ENCODE measurements at places on chromosomes 16 and 17.

DNA sequence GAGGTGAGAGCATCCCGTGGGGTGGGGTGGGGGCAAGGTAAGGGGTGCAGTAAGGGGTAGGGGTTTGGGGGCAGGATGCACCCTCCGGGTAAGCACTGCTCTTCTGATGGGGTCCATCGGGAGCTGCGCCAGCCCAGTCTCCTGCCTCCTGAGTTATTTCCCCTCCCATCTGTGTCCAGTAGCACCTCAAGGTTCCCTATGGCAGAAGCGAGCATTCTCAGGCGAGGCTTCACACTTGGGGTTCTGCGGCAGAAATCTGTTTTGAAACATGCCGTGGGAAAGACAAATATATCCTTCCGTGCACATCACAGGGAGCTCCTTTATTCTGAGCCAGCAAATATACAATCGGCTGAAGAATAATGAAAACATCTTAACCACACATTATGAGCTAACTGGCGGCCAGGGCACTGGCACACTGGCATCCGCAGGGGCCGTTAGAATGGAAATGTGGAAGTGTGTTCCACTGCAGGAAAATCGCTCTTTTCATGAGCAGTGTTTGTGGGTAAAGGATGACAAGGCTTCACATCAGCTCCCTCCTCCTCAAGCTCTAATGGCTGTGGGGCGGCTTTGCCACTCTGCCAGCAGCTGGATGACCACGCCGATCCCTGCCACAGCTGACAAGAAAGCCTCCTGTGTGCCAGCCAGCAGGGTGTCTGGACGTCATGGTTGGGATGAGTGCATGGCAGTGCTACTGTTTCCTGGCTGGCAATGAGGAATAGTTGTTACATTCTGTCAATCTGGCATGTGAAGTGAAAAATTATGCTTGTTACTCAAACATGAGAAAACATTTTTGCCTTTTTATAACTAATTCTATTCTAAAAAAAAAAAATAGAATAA is 20.0 kb downstream of the MTHFSD start:
- no peak for DNase-seq

- DNase-seq, result no peak
Measured at GRCh38 chr17:45320349-45320930, 3.6 kb upstream of the MAP3K14 start.

DNA sequence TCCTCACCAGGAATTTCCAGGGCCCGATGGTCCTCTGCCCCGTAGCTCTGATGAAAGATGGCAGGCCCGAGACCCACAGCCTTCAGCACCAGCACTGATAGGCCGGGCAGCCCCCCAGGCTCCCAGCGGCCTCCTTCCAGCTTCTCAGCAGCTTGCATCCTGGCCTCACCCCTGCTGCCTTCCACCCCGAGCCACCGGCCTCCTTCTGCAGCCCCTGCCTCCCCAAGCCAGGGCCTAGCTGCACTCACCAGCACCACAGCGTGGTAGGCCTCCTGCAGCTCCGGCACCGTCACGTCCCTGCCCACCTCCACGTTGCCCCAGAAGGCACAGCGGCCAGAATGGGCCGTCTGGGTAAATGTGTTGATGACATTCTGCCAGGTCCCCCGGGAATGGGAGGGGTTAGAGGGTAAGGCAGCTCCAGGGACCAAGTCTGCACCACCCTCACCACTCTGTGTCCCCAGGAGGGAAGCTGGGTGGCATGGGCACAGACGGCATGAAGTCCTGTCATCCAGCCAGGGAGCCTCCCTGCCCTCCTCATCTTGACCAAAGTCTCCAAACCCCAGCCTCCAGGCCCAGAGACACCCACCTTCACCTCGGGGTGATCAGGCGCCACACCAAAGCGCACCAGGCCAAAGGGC is 6.5 kb downstream of the FDXR start:
- DNase-seq, result no peak

DNA sequence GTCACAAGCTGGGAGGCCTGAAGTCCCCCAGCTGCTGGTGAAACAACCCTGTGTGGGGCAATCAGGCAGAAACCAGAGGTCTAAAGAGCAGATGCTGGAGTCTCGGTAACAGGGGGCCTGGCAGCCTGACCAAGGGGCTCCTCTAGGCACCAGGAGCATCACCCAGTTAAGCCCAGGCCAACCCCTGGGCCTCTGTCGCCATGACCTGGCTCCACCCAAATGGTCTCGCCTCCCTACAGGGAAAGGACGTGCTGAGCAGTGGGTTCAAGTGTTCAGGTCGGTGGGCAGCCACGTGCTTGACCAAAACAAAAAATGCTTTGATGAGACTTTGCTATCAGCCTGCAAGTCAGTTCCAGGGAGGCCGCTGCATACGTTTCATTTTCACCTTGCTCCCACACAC is 240.3 kb downstream of the ZNF423 start:
- DNase-seq, result no peak

DNA sequence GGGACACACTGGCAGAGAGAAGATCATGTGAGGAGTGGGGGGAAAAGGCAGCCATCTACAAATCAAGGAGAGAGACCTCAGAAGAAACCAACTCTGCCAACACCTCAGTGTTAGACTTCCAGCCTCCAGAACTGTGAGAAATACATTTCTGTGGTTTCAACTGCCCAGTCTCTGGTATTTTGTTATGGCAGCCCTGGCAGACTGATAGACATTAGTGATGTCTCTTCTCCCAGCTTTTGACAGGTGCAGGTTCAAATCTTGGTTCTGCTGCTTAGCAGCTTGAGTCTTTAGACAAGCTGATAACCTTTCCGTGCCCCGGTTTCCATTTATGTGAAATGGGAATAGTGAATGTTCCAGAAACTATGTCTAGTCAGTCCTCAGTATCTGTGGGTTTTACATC is 199.5 kb downstream of the SNX29 start:
- no peak for DNase-seq

- DNase-seq, result no peak
Measured at GRCh38 chr17:76881408-76881807, 13.2 kb downstream of the MGAT5B start.

DNA sequence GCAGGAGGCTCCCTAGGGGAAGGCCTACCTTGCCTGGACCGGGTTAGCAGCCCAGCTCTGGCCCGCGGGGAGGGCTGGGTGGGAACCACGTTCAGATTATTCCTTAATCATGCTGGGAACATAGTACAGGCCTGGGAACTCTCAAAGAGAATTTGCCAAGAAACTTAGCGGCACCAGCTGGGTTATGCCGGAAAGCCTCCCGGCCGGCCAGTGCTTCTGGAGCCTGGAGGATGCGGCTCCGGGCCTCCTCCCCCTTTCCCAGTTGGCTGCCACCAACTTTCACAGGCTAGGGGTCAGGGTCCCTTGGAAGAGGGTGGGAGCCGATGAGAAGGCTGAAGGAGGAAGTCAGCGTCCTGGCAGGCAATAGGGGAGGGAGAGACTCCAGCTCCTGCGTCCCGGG is 10.8 kb downstream of the NGFR start:
- no peak for DNase-seq

GRCh38 chr17:57402681-57403180 is 146.4 kb downstream of the MSI2 start:
- DNase-seq, result no peak

DNA sequence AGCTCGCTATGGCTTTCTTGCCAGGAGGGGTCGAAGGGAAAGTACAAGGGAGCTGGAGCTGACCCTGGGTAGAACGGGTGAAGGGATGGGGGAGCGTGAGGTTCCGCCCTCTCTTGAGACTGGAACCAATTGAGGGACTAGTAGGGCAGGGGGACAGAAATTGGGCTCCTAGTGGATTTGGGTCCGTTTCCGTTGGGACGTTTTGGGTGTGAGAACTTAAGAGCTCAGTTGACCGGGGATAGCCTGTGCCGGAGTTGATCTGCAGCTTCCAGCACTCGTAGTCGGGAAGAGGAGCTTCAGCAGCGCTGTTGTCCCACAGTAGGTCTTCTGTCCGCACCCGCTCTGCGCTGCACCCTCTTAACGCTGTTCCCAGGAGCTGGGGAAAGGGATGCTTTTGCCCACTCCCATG is 481 bp downstream of the CNTROB start:
- DNase-seq, result no peak

DNA sequence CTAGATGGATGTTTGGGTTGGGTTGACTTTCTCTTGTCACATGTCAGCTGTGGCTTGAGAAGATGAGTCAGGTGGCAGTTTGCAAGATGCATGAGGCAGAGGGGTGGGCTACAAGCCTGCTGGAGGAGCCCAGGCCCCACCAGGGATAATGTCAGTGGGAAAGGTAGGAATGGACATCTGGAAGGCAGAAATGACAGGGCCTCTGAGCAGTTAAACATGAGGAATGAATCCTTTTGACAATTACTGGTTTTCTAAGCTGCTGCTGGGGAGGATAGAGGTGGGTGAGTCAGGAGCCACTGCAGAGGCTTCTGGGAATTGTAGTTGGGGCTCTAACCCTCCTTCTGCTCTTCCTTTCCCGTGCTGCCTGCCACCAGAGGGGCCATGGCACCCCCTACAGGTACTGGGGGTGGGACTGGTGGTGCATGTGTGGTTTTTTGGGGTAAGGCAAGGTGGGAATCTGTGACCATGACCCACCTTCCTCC is 15.7 kb downstream of the SLC52A1 start:
- peak; percentile 18 for DNase-seq

DNA sequence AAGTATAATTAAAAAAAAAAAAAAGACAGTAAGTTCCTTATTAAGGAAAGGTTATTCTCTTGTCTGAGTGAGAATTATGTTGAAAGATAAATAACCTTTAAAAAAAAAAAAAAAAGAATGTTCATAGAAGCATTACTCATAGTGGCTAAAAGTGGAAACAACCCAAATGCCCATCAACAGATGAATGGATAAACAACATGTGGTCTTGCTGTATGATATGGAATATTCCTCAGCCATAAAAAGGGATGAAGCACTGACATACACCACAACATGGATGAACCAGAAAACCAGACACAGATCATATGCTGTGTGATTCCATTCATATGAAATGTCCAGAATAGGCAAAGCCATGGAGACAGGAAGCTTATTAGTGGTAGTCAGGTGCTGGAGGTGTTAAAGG is 9.2 kb upstream of the CCNF start:
- no peak for DNase-seq

DNA sequence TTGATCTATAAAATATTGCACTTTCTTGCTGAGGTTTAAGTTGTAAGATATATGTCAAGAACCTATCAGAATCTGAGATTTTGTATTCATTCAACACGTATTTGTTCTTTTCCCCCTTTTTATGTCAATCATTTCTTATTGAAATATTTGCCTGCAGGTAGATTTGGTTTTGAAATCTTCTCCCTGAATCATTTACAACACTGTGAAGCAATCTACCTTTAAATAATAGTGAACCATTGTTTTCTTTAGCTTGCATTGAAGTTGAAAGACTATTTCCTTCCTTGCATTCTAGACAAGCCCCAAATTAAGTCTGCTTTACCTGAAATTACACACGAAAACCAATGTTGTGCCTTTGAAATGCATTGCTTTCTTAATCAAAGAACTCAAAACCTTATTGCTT is 460.2 kb downstream of the KIF2B start:
- no peak for DNase-seq

GRCh38 chr16:49269201-49269600 is 12.4 kb downstream of the CBLN1 start:
- no peak for DNase-seq

GRCh38 chr17:43568506-43569082 is 22.5 kb upstream of the ETV4 start:
- DNase-seq, result no peak

DNA sequence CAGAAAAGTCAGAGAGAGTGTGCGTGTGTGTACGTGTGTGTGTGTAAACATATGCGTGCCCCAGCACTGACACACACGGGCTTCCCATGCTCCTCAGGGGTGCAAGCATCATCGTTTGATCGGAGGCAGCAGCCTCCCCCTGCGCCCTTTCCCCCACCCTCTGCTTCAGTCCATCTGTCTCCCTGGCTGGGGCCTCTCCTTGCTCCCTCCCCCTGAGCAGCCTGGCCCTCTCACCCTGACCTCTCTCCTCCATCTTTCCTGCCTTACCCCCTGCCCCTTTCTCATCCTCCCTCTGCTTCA is 4.4 kb downstream of the STX1B start:
- DNase-seq, result no peak

DNA sequence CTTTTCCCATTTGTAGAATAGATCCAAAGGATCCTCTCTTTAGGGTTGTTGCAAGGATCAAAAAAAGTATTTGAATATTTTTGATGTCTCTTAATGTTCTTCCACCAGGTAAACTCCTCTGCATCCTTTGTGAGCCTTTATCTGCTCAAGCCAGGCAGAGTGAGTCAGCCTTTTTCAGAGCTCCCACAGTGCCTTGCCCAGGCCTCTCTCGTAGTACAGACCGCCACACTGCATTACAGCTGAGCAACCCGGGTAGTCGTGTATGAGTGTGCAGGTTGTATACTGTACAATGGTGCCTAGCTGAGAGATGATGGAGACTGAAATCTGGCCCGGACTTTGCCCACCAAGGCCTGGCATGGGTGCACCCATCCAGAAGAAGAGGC is 20.9 kb downstream of the RHBDL3 start:
- no peak for DNase-seq

DNA sequence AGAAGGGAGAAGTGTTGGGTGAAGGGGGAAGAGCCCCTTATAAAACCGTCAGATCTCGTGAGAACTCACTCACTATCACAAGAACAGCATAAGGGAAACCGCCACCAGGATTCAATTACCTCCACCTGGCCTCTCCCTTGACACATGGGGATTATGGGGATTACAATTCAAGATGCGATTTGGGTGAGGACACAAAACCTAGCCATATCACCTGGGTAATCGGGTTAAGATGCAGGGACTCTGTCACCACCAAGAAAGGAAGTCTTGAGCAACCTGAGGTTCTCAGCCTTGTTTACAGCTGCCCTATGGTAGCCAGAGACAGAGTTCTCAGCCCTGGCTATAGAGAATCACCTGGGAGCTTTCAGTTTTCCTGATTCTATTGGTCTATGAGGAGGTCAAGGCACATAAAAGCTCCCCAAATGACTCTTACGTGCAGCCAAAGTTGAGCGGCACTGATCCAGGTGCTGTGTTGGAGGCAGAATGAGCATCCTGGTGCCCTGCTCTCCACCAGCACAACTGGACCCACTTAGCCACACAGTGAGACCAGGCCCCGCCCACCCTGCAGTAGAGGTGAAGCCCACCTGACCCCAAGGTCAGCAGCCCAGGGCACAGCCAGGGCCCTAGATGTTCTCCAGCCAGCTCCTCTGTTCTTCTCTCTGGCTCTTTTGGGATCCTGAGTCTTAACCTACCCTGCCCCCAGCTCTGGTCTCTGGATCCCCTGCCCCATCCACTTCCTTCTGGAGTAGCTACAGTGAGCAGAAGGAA is 138.5 kb upstream of the CDH5 start:
- DNase-seq, result no peak

GRCh38 chr17:5264893-5265292 is 17.2 kb upstream of the RABEP1 start:
- DNase-seq, result no peak

- DNase-seq, result no peak
Measured at GRCh38 chr16:74460542-74460941, 39.3 kb upstream of the CLEC18B start.

DNA sequence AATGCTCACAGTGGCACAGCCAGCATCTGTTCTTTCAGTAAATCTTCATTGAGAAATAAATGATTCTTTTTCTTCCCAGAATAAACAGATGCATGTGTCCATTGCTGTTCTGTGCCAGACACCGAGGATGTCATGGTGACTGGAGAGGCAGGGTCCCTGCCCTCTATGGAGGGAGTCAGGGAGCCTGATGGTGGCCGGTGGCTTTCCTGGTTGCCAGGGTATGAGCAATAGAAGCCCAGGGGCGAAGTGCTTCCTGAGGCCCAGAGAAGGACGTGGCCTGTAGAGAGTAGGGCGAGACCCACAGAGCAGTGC is 29.9 kb upstream of the NUDT16L1 start:
- DNase-seq, result no peak

Data from HuH-7 (cell line).